Kidney epithelial cell (primary cell): ENCODE measurements at places on chromosomes 11 and 22.
A peak's percentile ranks its signal among the peaks of the same experiment; 100 is the strongest.

DNA sequence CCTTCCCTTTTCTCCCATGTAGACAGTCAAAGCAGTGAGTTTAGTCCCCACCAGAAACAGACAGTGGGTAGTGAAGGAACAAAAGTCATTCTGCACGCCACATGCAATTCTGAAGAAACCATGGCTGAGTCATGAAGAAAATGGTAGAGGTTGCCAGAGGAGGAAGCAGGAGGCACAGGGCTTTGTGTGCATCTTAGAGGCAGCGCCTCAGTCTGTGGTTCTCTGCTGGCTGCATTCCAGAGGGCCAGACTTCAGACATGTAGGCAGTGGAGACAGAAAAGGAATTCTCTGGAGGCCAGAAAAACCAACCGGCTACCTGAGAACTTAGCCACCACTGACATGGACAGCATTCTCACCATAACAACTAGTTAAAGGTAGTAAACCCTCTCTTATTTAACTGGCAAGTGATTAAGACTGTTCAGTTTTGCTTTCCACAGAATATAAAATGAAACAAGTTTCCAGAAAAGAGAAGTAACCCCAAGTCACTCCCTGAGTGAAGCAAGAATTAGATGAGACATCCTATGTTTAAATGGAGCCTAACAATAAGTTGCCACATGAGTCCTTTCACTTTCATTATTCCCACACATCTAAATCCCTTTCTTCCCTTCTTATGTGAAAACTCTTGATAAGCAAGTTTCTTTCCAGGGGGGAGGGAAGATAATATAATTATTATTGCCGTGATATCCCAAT lies 556.1 kb downstream of the SOX6 start:
- DNase-seq: no peak

DNA sequence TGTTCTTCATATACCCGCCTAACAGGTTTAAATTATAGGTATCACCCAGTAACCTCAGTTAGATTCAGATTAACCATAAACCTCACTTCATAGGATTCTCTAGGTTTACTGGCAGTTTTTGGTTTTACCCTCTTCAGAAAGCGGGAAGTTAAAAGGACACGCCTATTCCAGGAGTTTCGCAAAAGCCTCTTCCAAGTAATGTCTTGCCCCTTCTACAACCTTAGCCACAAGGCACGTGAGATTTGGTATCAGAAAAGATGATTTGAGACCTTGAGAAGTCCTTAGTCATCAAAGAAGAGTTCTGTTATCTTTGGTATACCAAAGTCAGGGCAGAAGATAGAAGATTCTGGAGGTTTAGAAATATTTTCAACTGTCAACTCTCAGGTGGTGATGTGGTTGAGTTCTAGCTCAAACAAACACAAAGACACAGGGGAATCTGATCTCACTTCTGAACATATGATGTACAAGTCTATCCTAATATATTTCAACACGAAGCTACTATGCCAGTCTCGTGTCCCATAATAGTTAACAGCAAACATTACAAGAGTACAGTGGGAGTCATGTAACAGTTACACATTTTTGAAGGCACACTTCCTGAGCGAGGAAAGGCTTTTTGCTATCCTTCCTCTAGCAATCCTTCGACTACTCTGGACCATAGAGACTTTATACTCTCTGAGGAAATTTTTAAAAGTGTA lies 103.5 kb downstream of the USP35 start:
- no peak for DNase-seq

DNA sequence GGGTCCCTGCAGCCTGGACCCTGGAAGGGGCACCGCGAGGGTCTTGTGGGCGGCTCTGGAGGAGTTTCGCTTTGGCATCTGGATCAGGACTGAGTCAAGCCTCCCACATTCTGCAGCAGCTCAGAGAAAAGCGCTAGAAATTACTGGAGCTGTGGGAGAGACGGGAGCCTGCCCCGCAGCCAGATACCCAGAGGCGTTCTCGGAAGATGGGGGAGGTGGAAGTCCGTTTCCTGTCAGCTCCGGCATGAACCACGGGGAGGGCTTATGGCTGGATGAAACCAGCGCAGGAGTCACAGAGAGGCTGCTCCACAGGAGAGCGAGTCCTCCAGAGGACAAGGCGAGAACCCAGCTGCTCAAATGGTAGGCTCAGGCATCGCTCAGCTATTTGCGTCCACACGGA lies 379.3 kb downstream of the OPCML start:
- DNase-seq: no peak

GRCh38 chr11:67422891-67423290 lies 5.4 kb upstream of the RPS6KB2 start:
- DNase-seq: no peak

DNA sequence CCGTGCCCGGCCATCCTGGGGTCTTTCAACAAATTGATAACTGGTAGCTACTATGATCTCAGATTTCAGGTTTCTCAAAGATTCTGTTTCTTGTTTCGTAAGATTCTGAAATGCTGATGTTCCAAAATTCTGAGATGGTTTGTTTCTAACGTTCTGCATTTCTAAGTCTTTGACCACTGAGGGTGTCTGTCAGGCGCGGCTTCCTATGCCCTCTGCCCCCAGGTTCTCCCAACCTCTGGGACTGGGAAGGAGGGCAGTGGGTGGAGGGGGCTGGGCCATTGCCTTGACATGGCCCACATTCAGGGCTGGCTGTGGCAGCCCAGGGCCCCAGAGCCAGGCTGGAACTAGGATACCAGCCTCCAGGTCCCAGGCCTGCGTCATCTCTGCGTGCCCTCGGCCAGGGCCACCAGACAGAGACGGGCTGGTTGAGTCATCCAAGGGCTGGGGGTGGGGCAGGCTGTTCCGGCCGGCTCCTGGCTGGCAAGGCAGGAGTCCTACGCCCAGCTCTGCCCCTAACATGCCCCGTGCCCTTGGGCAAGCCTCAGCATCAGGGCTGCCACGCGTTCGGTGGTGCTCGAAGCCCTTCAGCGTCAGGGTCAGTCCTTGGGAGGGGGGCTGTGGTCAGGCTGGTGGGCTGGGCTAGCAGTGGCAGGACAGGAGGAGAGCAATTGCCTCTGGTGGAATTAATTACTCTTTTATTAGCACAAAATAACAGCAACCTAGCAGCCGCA lies 5.2 kb downstream of the TMEM134 start:
- DNase-seq: peak; percentile 29
